ENCODE measurements at places on chromosomes 7 and 10. TPM values are rescaled to one million over a fixed set of nuclear protein-coding genes. Genes with fewer than 3 reads are reported as not detected.

- DNase-seq = no peak
Observed at GRCh38 chr7:91039033-91039432, 225.2 kb upstream of the FZD1 start.

DNA sequence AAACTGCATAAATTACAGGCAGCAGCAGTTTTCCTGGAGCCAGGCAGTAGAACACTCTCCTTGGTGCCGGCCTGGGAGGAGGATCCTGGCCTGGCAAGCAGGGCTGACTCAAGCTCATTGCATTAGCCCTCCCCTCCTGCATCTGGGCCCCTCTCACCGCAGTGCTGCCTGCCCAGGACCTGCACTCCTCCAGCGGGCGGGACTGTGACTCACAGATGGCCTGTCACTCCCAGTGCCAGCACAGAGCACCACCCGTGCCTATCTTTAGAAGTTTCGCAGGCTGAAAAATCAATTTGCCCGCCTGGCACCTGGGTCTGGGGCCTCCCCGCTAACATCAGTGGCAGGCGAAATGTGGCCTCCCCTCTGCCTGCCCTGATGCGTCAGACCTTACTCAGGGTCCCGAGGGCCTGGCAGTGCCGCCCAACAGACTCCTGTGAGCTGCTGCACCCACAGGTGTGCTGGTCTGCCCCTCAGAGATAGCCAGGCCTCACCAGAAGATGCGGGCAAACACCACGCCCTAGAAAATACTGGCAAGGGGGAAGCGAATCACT, 123.8 kb downstream of the KCNMA1 start:
- DNase-seq = no peak

- DNase-seq = no peak
Observed at GRCh38 chr10:99331207-99331803, 2.1 kb downstream of the CNNM1 start.

DNA sequence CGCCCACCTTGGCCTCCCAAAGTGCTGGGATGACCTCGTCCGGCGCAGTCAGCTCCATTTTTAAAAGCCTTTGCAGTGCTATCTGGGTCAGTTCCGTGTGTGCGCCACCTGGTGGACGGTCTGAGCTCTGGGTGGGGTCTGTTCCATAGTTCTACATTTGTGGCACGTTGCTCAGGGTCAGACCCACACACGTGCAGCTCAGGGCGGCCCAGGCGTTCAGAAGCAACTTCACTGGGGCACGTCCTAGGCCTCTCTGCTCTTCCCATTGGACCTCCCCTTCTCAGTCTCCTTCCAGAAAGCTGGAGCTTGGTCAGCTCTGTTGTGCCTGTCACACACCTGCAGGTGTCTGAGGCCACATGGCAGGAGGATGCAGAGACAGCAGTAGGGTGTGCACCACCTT, 137.9 kb downstream of the DNAJB6 start:
- DNase-seq = peak; percentile 21

- DNase-seq = peak; percentile 15
Observed at GRCh38 chr7:91114232-91114631, 150.0 kb upstream of the FZD1 start.

GRCh38 chr10:65555192-65555591, 1370.6 kb upstream of the LRRTM3 start:
- DNase-seq = no peak

Gene GRID2IP
- not detected for total RNA-seq

Gene GHRHR
- not detected for total RNA-seq

Gene ENTPD1
- total RNA-seq = 0.37 TPM
